Activated CD4-positive, alpha-beta memory T cell treated with anti-CD3 and anti-CD28 coated beads for 36 hours (primary cell): ENCODE measurements at places on chromosomes 4 and X. TPM values are rescaled to one million over a fixed set of nuclear protein-coding genes. Genes with fewer than 3 reads are reported as not detected.

DNA sequence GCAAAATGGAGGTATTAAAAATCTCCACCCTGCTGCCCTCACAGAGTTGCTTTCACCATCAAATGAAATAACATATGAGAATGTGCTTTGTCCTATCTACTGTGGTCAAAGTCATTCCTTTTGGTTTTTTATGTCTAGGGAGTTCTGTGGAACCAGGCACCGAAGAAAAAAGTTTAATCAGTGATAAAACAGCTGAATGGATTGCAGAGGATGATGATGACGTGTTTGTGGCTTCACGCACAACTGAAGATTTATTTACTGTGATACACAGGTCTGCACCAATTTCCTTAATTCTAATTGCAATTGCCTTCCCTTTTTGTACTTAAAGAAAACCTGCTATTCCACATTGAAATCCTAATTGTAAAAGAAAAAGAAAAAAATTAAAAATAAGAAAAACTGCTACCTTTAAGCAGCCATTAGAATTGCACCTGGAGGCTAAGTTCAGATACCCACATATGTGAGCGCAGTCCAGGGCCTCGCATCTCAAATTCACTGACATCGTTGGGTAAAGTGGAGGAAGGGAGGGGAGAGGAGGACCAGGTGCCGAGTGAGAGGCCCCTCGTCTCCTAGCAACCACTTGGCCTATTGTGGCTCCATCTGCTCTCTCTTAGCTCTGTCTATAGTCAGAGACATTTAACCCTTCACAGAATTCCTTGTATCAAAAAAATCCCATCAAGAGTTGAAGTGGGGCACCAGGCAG is 10.5 kb upstream of the RTL5 start:
- no peak overlapping the region for H3K27ac ChIP-seq
- H3K4me1 ChIP-seq: peaks cover 29% of the 10 kb centered on the region
- peaks cover 1% of the 10 kb centered on the region for H3K36me3 ChIP-seq

GRCh38 chr4:17753646-17754045 is 27.8 kb downstream of the FAM184B start:
- peaks cover 4% of the 10 kb centered on the region for H3K27me3 ChIP-seq
- no peaks in the 10 kb centered on the region for H3K4me1 ChIP-seq
- H3K36me3 ChIP-seq: no peaks in the 10 kb centered on the region
- H3K27ac ChIP-seq: no peak overlapping the region
- no peak for DNase-seq

DNA sequence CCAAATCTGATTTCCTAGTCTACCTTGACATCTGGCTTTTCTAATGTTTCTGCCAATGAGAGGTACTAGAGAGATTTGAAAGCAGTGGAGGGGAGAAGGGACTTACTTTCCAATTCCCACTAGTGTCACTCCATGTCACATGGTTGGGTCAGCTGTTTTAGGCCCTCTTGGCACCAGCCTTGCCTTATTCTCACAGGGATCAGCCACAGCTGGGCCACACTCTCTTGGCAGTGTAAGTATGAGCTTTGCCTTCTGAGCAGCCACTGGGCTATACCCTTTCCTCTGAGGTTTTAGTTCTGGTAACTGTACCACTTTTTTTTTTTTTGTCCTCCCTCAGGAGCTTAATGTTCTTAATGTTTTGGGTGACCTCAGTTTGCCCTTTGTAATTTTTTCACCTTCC is 10.2 kb upstream of the ADH1C start:
- no peak overlapping the region for H3K27ac ChIP-seq
- peaks cover 5% of the 10 kb centered on the region for H3K27me3 ChIP-seq
- no peaks in the 10 kb centered on the region for H3K4me1 ChIP-seq
- H3K36me3 ChIP-seq: no peaks in the 10 kb centered on the region
- DNase-seq: no peak

- peak overlapping the region; percentile 90 for H3K4me3 ChIP-seq
- H3K27ac ChIP-seq: peak overlapping the region; percentile 88
- no peaks in the 10 kb centered on the region for H3K27me3 ChIP-seq
Observed at GRCh38 chr4:86934147-86934770, 552 bp upstream of the AFF1 start.

GRCh38 chr4:140928880-140929279 is 172.7 kb upstream of the TBC1D9 start:
- no peak for DNase-seq
- no peaks in the 10 kb centered on the region for H3K4me1 ChIP-seq
- peaks cover 11% of the 10 kb centered on the region for H3K27me3 ChIP-seq
- no peak overlapping the region for H3K4me3 ChIP-seq
- no peak overlapping the region for H3K27ac ChIP-seq
- H3K36me3 ChIP-seq: no peaks in the 10 kb centered on the region

DNA sequence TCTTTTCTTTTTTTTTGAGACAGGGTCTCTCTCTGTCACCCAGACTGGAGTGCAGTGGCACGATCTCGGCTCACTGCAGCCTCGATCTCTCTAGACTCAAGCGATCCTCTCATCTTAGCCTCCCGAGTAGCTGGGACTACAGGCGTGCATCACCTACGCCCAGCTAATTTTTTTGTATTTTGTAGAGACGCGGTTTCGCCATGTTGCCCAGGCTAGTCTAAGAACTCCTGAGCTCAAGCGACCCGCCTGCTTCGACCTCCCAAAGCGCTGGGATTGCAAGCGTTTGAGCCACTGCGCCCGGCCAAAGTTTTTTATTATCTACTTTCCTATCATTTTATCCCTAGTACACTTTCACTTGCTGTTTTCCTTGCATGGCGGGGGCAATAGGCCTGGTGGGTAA is 1.4 kb downstream of the UBA6 start:
- H3K4me3 ChIP-seq: peak overlapping the region; percentile 92
- no peaks in the 10 kb centered on the region for H3K27me3 ChIP-seq
- H3K36me3 ChIP-seq: peaks cover 18% of the 10 kb centered on the region
- peaks cover 44% of the 10 kb centered on the region for H3K4me1 ChIP-seq
- no peak for DNase-seq

GRCh38 chr4:179071131-179071530 is 1628.9 kb upstream of the AGA start:
- no peak for DNase-seq
- H3K27me3 ChIP-seq: no peaks in the 10 kb centered on the region
- no peaks in the 10 kb centered on the region for H3K4me1 ChIP-seq

GRCh38 chrX:18650662-18651061 is 21.2 kb downstream of the RS1 start:
- no peaks in the 10 kb centered on the region for H3K27me3 ChIP-seq
- no peaks in the 10 kb centered on the region for H3K4me1 ChIP-seq
- H3K27ac ChIP-seq: no peak overlapping the region
- DNase-seq: no peak

DNA sequence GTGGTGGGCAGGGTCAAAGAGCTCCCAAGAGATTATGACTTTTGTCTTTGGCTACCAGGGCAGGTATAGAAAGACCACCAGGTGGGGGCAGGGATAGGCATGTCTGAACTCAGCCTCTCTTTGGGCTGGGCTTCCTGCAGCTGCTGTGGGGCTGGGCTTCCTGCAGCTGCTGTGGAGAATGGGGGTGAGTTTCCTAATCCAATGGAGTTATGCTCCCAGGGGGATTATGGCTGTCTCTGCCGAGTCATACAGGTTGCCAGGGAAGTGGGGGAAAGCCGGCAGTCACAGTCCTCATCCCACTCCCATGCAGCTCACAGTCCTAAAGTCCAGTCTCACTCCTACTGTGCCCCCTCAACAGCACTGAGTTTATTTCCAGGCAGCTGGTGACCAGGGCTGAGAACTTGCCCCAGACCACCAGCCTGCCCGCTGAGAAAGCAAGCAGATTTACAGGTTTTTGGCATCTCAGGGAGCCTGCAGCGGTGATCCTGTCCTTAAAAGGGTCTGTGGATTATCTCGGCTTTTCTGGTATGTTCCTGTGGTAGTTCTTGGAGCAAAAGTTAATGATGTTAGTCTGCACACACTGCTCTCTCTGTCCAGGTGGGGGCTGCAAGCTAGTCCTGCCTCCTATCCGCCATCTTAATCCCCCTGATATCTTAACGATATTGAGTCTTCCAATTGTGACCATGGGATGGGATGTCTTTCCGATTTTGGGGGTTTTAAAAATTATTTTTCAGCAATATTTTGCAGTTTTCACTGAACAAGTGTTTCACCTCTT is 133.4 kb downstream of the RTL9 start:
- no peaks in the 10 kb centered on the region for H3K36me3 ChIP-seq
- no peaks in the 10 kb centered on the region for H3K4me1 ChIP-seq
- no peak overlapping the region for H3K27ac ChIP-seq

DNA sequence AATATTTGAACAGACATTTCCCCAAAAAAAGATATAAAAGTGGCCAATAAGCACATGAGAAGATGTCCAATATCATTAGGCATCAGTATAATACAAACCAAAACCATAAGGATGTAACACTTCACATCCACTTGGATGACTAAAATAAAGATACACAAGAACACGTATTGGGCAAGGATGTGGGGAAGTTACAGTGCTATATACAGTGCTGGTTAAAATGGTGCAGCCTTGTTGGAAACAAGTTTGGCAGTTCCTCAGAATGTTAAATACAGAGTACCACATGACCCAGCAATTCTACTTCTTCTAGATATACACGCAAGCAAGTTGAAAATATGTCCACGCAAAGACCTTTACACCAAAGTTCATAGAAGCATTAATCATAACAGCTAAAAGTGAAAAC is 58.9 kb downstream of the HAUS3 start:
- peaks cover 26% of the 10 kb centered on the region for H3K36me3 ChIP-seq
- H3K27me3 ChIP-seq: no peaks in the 10 kb centered on the region
- H3K27ac ChIP-seq: no peak overlapping the region
- no peaks in the 10 kb centered on the region for H3K4me1 ChIP-seq

ASMT gene
- total RNA-seq: 0.52 TPM

WDR17 gene
- total RNA-seq: 1.2 TPM

DNA sequence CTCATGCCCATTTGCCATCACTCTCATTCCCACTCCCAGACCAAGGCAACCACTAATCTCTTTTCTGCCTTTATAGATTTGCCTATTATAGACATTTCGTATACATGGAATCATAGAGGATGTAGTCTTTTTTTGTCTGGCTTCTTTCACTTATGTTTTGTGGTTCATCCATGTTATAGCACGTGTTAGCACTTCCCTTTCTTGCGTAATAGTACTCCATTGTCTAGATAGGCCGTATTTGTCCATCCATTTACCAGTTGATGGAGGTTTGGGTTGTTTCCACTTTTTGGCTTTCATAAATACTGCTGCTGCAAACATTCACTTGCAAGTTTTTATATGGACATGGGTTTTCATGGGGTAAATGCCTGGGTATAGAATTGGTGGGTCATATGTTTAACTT is 48.4 kb downstream of the KIF4A start:
- H3K36me3 ChIP-seq: peaks cover 6% of the 10 kb centered on the region
- no peak for DNase-seq
- no peaks in the 10 kb centered on the region for H3K27me3 ChIP-seq
- no peak overlapping the region for H3K4me3 ChIP-seq
- peaks cover 7% of the 10 kb centered on the region for H3K4me1 ChIP-seq

DNA sequence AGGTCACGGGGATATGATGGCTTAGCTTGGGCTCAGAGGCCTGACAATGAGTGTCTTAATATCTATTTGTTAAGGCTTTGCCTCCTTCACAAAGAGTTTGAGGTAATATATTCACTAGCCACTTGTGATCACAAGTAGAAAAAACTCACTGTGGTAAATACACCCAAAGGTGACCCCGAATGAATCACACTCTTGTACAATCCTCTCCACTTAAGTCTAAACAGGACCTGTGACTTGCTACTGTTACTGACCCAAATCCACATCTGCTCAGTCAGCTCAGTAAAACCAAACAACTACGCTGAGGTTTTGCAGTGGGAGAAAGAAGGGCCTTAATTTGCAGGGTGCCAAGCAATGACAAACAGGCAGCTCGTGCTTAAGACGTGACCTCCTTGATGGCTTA is 223.8 kb upstream of the MAGEC2 start:
- no peaks in the 10 kb centered on the region for H3K27me3 ChIP-seq
- no peaks in the 10 kb centered on the region for H3K4me1 ChIP-seq
- H3K4me3 ChIP-seq: no peak overlapping the region
- H3K27ac ChIP-seq: no peak overlapping the region

CNGA1 gene
- total RNA-seq: not detected

CSAG2 gene
- total RNA-seq: 0.88 TPM

- no peak for DNase-seq
- H3K4me1 ChIP-seq: no peaks in the 10 kb centered on the region
- H3K4me3 ChIP-seq: no peak overlapping the region
- peaks cover 8% of the 10 kb centered on the region for H3K27me3 ChIP-seq
- no peaks in the 10 kb centered on the region for H3K36me3 ChIP-seq
Observed at GRCh38 chr4:4986841-4987240, 32.4 kb downstream of the CYTL1 start.

DNA sequence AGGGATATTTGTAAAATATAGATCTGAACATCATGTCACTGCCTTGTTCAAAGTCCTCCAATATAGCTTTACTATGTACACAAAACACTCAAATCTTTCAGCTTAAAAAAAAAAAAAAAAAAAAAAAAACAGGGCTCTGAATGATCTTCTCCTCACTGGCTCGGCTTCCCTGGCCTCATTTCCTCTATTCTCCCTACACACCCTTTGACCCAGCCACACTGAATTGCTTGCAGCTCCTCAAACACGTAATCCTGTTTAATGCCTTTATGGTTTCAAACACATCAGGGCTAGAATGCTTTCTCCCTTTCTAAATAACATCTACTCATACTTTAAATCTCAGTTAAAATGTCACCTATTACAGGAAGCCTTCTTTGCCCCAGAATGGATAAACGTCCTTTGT is 60.8 kb downstream of the MTMR8 start:
- no peak overlapping the region for H3K27ac ChIP-seq
- no peaks in the 10 kb centered on the region for H3K4me1 ChIP-seq
- no peak overlapping the region for H3K4me3 ChIP-seq
- H3K27me3 ChIP-seq: no peaks in the 10 kb centered on the region
- H3K36me3 ChIP-seq: peaks cover 13% of the 10 kb centered on the region

- H3K4me1 ChIP-seq: no peaks in the 10 kb centered on the region
- no peaks in the 10 kb centered on the region for H3K36me3 ChIP-seq
- H3K27ac ChIP-seq: no peak overlapping the region
Observed at GRCh38 chrX:31228415-31228832, 156.6 kb upstream of the FTHL17 start.

- no peaks in the 10 kb centered on the region for H3K36me3 ChIP-seq
- H3K27me3 ChIP-seq: no peaks in the 10 kb centered on the region
- peak overlapping the region; percentile 87 for H3K27ac ChIP-seq
- peak; percentile 57 for DNase-seq
- peak overlapping the region; percentile 5 for H3K4me3 ChIP-seq
- H3K4me1 ChIP-seq: peaks cover 11% of the 10 kb centered on the region
Observed at GRCh38 chrX:23773601-23774175, 9.3 kb upstream of the SAT1 start.

SULT1E1 gene
- total RNA-seq: not detected

DNA sequence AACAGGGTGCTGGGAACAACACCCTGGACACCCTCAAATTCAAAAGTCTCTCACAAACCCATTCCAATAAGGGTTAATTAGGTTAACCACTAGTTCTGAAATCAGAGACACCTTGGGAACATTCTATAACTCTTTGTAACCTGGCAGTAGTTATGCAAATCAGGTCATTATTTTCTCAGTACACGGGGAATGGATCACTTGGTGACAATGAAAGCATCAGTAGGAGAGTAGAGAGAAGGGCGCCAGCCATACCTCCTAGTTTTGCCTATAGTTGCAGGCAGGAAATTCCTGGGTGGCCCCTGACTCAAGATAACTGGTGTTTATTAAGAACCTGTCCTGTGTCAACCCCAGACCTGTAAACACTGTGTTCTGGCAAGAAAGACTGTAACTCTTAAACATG is 2.5 kb downstream of the CCDC110 start:
- peaks cover 8% of the 10 kb centered on the region for H3K27me3 ChIP-seq
- H3K27ac ChIP-seq: no peak overlapping the region
- no peak for DNase-seq
- H3K4me1 ChIP-seq: peaks cover 4% of the 10 kb centered on the region
